ENCODE measurements at places on chromosomes 11 and 22.

DNA sequence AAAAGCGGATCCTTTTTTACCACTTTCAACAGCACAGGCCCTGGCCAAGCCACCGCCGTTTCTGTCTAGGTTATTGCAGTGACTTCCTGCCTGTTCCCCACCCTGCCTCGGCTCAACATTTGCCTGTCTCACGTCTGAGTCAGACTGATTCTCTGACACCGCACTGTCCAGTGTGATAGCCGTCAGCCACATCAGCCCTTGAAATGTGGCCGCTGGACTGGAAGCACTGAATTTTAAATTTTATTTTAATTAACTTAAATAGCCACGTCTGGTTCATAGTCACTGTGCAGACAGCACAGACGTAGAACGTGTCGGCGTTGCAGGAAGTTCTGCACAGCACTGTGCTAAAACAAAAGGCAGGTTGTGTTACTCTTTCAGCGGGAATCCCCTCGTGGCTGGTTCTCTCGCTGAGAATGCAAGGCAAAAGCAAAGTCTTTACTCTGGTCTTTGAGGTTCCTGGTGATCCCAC is 56.3 kb upstream of the ADSL start:
- DNase-seq = peak; percentile 72

DNA sequence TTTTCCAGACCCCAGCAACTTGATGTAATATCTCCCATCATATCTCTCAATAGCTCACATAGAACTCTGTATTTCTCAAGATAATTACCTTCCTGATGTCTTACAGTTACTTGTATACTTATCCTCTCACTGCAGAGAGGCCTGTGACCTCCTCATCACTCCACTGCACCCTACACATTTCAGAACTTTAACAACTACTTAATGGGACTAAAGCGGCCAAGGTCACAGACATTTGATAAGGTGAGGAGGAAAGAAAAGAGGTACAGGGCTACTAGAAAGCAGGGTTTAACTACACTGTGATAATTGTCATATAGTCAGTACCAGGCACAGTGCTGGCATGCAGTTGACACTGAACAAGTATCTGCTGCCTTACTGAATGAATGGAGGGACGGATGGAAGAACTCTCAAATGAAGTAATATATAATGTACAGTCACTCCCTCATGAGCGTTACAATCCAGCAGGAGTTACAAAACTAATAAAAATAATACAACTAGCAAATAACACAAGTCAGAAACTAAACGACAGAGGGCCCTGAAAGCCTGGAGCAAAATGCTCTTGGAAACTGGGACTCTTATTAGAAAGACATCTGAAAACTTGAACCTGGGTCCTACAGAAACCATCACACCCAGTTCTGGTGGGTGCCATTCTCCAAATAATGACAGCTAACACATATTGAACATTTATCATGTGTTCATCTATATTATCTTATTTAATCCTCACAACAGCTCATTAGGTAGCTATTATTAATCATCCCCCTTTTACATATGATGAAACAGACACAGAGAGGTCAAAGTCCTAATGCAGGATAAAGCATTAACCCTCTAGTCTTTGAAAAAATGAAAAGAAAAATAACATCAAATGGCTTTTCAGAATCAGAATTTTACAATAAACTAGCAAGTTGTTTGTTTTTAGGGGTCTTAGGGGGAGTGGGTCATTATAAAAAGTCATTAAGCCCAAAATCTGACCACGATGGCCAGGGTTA is 14.3 kb downstream of the PI4KA start:
- DNase-seq = no peak

- no peak for DNase-seq
These were observed 2.4 kb downstream of the TRMT112 start for GRCh38 chr11:64314805-64315561.

DNA sequence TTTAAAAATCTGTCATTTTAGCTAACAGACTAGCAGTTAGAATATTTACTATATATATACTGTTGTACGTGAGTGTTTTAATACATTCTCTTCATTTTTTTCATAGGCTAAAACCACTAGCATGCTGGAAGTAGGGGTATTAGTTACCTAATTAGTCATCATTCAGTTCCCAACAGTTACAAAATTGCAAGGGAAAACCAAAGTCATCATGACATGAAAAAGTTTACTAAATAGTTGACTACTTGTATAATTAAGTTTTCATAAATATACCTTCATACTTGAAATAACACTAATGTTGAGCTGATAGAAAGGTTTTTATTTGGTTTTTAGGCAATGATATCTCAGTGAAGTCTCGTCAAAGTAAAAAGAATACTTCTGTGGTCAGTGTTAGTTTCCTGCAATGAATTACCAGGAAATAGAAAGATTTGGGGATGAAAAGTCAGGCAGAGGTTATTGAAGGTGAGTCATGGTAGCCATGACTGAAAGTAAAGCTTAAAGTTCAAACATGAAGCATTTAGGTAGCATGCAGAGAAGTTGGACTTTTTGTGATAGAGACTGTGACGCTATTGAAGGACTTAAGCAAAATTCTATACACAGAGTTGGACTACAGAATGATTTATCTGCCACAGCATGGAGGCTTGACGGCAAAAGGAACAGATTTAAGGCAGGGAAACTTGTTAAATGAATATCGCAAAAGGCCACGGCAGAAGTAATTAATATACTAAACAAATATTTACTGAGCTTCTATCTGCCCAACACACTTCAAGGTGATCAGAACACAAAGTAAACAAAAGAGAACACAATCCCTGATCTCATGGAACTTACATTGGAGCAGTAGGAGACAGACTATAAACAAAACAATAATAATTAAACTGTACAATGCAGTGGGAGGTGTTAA is 828.1 kb upstream of the FAT3 start:
- no peak for DNase-seq

DNA sequence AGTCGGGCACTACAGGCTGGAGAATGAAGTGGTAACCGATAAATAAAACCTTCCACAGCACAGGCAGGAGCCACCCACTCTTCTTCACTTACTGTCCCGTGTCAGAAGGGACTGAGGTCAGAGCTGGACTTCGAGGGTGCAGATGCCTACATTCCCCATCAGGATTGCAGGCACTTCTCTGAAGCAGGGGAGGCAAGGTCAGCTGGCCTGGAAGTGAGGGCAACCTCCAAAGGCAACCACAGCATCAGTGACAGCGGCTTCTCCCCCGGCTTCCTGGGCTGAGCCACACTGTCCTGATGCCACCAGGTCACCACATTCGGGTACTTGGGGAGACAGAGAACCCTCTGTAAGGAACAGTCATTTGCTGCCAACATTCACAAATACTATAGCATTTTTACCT is 22.7 kb downstream of the TCIRG1 start:
- no peak for DNase-seq

GRCh38 chr11:91047882-91048281 is 825.0 kb upstream of the CHORDC1 start:
- no peak for DNase-seq

DNA sequence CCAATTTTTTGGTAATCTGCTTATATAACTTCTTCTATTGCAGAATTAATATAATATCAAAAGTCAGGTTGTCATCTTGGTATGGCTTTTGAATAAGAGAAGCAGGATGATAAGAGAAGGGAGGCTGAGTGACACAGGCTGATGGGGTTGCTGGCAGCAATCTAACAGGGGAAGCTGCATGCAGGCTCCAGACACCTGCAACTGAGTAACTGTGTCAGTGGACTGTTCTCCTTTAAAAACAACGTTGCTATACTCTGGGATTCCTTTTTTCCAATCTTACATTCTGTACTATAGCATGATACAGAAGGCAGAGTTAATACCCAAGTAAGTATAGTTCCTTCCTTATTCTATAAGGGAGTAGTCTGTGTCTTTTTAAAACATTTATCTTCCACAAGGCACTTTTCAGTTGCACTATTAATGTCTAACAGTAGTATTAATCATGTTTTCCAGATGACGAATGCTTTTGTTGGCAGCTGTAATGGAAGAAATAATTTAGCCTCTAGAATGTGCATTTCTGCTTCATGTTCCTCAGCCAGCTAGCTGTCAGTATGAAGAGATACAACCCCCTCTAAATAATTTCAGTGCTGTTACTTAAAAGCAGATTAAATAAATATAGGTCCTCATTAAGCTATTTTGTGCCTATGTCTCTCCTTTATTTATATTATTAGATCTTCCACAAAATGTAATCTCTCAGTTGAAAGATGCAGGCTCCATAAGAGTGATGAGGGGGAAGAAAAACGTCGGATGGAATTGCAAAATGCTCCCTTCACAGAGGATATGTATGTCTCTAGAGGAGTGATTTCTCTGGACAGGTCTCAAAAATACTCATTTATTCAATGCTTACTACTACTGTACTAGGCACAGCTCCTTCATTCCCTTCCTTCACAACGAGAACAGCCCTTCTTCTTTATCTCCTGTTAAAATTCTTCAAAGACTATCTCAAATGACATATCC is 50.8 kb downstream of the ATG16L2 start:
- no peak for DNase-seq

DNA sequence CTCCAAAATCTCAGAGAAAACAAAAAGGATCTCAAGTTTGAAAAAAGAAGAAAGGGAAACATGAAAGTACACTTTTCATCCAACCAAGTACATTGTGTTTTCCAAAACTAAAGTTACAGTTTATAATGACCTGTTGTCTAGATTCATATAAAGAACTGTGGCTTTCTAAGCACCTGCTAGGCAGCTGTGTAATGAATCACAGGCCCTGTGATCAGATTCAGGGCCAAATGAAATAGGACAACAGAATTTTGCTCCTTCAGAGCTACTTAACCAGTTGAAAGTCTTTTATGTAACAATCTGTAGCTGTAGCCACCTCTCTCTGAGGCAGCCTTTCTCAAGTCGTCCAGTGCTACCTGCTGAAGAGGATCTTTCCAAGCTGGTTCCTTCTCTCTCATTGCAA is 960.0 kb upstream of the RAG2 start:
- DNase-seq = no peak

DNA sequence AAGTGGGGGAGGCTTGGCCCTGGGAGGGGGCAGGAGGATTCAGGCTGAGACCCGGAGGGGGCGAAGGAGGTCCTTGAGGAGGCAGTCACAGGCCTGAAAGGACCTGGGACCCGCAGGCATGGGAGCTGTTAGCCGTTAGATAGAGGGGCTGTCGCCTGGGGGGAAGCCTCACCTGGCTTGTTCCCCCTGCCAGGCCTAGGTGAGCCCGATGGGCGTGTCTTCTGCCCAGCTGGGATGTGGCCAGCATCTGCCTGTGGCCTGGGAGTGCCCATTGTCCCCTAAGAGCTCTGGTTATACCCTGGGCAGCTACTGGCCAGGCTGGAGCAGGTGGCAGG is 1.8 kb upstream of the DUSP8 start:
- no peak for DNase-seq

DNA sequence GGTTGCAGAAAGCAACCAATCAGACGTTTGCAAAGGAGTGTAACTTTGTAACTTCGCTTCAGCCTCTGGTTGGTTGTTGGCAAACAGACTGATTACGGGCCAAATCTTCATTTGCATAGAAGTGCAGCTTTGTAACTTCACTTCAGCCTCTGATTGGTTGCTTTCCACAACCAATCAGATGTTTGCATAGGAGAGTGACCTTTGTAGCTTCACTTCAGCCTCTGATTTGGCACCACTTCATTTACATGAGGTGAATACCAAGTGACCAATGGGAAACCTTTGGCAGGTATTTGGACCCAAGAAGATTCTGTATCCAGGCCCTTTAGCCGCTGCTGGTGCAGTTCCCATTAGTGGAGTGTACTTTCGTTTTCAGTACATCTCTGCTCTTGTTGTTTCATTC is 16.0 kb downstream of the USP47 start:
- DNase-seq = peak; percentile 73

GRCh38 chr11:70397336-70397982 is 870 bp upstream of the CTTN start:
- DNase-seq = no peak

DNA sequence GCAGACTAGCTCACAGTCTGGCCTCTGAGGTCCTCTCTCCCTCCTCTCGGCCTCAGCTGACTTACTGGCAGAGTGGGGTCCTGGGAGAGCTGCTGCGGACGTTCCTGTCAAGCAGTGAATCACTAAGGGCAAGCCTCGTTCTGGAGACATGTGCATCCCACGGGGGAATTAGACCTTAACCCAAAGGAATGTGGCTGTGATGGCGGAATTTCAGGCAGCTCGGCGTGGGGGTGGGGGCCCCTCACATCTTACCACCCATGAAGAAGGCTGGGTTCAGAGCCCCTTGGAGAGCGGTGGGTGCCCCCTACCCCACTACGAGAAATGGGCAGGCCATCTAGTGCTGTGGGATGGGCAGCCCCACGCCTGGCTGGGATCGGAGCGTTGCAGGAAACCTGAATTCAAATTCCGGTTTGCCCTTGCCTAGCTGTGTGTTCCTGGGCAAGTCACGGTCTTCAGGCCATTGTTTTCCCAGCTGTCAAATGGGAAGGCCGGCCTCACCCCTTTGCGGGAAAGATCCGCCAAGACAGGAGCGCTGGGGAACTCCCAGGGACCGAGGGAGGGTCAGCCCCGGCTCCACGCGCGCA is 554 bp downstream of the LRRC32 start:
- DNase-seq = no peak

- no peak for DNase-seq
These were observed 91.0 kb downstream of the KCNQ1 start for GRCh38 chr11:2535673-2536439.

- DNase-seq = no peak
These were observed 155.7 kb downstream of the RRAS2 start for GRCh38 chr11:14203321-14203720.

GRCh38 chr11:60953781-60954180 is 1.8 kb upstream of the SLC15A3 start:
- DNase-seq = no peak

- DNase-seq = no peak
These were observed 21.9 kb downstream of the RELT start for GRCh38 chr11:73398132-73398526.

DNA sequence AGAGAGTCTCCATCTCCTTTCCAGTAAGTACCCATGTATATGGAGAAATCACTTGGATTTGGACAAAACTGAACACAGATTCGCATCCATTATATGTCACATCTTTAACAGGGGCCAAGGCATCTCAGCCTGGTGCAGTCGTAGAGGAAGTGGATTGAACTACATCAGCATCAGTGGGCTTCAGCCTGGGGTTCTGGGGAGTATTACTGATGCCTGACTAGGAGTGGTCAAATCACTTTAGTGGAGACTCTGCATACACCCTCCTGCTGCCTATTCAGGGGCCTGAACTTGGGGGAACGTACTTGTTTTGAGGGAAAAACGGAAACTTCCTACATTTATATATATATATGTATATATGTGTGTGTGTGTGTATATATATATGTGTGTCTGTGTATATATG is 72.8 kb downstream of the GAB4 start:
- DNase-seq = no peak

All from CD4-positive, alpha-beta T cell treated with Interleukin-21 for 1 hour (primary cell).